ENCODE measurements at places on chromosomes 12 and 14.

GRCh38 chr12:79514730-79515529 is 175.8 kb downstream of the PAWR start:
- peak; percentile 10 for DNase-seq

GRCh38 chr12:95834572-95834971 is 24.2 kb upstream of the SNRPF start:
- no peak for DNase-seq

GRCh38 chr12:78820946-78821345 is 43.6 kb upstream of the SYT1 start:
- no peak for DNase-seq

DNA sequence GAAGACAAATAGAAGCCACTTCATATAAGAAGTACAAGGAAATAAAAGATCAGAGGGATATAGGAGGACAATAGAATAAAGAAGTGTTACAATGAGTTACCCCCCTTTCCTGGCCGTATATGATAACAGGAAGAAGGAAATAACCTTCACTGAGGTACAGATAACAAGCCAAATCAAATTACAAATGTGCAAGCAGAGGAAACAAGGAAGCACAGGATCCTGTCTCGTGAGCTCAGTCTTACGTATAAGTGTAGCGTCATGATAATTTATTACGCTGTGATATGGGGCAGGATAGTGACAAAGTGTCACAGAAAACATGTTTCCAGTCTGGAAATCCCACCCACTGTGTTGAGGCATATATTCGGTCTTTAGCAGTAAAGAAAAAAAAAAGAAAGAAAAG is 26.5 kb downstream of the CRACR2A start:
- no peak for DNase-seq

DNA sequence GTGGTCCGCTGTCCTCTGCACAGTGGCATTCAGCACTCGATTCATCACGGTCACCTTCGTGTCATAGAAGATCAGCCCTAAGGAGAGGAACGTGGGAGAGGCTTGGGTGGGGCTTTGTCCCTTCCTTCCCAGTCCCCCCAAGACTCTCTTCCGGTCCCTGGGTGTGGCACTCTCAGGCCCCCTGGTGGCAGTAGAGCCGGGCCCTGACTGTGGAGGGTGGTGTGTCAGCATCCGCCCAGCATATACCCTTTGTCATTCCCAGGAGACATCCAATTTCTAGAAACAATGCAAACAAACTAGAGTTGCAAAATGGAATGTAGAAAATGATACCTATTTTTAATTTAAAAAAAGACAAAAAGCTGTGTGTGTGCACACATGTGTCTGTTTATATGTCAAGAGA is 45.0 kb downstream of the TRAFD1 start:
- DNase-seq, result peak; percentile 18

- no peak for DNase-seq
These were observed 18.1 kb downstream of the ARPC3 start for GRCh38 chr12:110431957-110432587.

GRCh38 chr14:94770251-94770749 is 387 bp upstream of the GSC start:
- DNase-seq, result no peak

GRCh38 chr14:91333650-91334039 is 84.0 kb downstream of the CCDC88C start:
- DNase-seq, result no peak

GRCh38 chr14:61492474-61492873 is 171.1 kb downstream of the PRKCH start:
- DNase-seq, result no peak

DNA sequence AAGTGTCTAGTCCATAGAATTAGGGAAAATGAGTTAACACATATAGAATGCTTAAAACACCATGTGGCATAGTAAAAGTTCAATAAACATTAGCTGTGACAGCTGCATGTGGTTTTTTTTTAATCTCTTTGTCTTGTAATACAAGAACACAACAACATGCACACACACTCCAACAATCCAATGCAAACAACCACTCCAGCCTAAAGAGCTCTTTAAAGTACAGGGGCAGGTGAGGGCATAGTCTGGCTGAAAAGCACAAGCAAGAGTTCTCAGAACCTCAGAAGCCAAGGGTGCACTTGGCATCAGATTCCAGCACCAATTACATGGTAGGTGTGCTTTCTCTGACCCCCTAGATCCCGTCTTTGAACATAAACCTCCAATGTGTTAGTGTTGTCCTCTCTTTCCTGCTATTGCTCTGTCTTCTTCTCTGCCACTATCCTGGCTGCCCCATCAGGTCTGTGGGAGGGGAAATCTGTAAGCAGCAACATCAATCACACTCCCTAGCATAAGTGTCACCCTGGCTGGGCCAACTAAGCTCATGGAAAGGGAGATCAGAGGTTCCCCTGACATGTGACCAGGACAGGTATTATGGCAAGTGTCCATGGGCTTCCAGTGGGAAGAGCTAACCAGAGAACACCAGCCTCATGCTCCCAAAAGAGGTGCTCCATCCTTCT is 91.0 kb downstream of the SLC8A3 start:
- DNase-seq, result no peak

DNA sequence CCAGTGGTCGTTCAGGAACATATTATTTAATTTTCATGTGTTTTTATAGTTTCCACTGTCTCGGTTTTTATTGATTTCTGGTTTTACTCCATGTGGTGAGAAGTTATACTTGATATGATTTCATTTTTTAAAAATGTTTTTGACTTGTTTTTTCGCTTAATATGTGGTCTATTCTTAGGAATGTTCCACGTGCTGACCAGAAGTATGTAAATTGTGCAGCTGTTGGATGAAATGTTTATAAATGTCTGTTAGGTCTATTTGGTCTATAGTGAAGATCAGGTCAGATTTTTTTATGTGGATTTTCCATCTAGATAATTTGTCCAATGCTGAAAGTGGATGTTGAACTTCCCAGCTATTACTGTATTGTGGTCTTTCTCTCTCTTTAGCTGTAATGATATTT is 433.8 kb upstream of the MIS18BP1 start:
- DNase-seq, result peak; percentile 27

GRCh38 chr12:6378709-6379472 is 3.5 kb upstream of the SCNN1A start:
- DNase-seq, result no peak

DNA sequence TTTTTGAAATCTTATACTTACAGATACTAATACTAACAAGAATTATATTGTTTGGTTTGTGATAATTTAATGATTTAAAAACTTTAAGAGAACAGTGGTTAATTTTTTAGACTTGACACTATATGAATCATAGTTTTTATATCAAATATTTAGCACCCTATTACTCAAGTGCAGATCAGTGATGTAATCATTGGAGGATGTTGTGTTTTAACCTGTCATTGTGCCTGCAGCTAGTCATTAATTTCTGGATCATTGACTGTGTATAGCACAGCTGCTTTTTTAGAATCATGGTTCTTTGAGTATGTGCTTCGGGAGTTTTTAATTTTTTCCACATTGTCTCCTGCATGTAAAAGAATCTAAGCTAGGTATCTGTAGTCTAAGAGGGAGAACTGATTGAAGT is 17.3 kb downstream of the ARID4A start:
- DNase-seq, result peak; percentile 34

GRCh38 chr14:100762901-100763300 is 36.2 kb downstream of the DLK1 start:
- peak; percentile 7 for DNase-seq

GRCh38 chr14:96260341-96260821 is 4.4 kb downstream of the BDKRB1 start:
- peak; percentile 62 for DNase-seq

DNA sequence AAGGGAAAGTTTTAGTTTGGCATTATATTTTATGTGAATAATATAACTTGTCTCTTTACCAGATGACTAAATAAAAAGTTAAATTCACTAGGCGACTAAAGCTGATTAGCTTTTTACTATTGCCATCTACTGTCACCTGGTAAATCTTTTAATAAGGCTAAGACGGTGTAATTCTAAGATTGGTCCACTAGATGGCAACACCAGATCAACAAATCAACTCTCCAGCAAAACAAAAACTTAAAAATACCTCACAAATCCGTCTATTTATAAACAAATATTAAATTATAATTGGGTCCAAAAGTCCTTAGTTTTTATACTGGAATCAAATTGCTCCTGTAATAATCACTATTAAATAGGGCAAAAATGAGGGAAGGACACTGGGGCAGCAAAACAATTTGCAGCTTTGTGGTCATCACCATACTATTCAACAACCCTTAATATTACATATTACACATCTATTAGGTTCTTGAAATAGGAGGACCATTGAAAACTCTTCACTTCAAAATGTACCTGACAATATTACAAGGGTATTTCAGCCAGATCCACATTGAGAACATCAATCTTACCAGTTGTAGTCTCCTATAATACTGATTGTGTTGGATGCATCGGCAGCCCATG is 47.9 kb downstream of the GALC start:
- peak; percentile 51 for DNase-seq

DNA sequence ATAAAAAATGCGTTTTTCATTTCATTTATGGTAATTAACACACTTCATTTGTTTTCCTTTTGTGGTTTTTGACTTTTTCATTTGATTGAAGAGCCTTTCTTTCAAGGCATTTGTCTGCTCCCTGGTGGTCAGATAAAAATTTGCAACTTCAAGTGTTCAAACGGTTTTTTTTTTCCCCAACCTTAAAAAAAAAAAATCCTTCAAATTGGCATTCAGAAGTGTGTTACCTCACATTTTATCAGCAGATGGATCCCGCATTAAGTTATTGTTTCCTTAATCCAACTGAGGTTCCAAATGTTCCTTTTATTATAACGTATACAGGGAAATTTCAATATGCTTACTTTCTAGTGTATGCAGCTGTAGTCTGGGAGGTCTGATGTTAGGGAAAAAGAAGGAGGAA is 47.2 kb downstream of the MYF5 start:
- peak; percentile 70 for DNase-seq

GRCh38 chr14:56133547-56133946 is 15.3 kb downstream of the PELI2 start:
- no peak for DNase-seq

- no peak for DNase-seq
These were observed 451.7 kb downstream of the MDGA2 start for GRCh38 chr14:47223656-47224055.

DNA sequence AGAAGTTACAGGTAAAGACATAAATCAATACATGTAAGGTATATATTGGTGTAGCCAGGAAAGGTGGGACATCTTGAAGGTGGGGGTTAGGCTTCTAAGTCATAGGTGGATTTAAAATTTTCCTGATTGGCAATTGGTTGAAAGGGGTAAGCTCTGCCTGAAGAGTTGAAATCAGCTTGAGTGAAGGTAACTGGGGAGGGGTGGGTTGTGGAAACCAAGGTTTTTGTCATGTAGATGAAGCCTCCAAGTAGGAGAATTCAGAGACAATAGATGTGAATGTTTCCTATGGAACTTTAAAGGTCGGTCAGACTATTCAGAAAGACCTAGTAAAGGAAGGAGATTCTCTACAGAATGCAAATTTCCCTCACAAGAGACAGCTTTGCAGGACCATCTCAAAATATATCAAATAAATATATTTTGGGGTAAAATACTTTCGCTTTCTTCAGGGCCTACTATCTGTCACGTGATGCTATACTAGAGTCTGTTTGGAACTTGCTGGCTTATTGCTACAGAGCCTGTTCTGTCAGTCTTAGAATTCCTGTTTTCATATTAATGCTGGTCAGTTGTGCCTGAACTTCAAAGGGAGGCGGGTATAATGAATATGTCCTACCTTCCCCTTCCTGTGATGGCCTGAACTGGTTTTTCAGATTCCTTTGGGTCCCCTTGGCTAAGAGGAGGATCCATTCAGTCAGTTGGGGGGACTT is 20.6 kb upstream of the SPATA7 start:
- DNase-seq, result no peak

DNA sequence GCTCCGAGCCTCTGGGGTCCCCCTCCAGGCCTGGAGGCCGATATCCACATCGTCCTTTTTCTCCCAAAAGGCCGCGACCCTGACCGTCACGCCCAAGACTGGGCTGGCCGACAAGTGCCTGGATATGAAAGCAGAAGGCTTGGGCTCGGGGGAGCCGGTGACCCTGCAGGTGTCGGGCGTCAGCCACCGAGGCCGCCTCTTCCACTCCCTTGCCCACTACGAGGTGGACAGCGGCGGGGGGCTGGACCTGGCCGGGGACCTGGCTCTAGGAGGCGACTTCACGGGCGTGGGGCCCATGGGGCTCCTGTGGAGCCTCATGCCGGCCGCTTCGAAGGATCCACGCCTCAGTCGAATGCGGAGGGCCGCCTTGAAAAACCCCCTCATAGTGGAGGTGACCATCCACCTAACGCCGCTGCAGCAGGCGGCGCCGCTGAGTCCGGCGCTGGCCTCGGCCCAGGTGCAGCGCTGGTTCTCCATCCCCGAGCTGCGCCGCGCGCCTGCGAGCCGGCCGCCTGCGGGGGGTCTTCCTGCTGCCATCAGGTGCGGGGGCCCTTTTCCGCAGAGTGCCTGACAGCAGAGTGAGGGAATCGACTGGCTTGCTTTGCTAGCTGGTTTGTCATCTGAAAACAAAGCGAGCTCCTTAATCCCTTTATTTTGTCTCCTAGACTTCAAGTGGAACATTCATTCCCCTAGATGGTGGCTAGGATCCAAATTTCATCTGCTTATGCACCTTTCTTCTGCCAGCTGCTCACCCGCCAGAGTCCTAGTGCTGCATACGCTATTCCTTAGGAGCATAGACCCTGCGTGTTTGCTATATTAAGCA is 10.6 kb upstream of the DNAL1 start:
- no peak for DNase-seq

- no peak for DNase-seq
These were observed 50.8 kb downstream of the KCNA1 start for GRCh38 chr12:4960547-4960946.

DNA sequence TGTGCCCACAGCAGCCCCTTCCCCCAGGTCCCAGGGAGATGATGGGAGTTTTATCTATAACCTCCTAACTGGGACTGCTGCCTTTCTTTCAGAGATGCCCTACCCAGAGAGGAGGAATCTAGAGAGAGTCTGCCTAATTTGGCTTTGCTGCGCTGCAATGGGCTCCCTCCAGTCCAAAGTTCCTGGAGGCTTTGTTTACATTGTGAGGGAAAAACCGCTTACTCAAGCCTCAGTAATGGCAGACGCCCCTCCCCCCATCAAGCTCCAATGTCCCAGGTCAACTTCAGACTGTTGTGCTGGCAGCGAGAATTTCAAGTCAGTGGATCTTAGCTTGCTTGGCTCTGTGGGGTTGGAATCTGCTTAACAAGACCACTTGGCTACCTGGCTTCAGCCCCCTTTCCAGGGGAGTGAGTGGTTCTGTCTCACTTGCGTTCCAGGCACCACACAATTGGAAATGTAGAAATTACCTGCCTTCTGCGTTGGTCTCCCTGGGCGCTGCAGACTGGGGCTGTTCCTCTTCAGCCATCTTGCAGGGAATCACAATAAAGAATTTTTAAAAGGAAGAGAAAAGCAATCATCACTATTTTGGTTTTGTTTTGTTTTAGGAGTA is 262.5 kb downstream of the FOXG1 start:
- DNase-seq, result peak; percentile 49

All from EL (cell line).